Putamen (tissue), 1 donor: ENCODE measurements at places on chromosomes 11 and 22.
A peak's percentile ranks its signal among the peaks of the same experiment; 100 is the strongest.

DNA sequence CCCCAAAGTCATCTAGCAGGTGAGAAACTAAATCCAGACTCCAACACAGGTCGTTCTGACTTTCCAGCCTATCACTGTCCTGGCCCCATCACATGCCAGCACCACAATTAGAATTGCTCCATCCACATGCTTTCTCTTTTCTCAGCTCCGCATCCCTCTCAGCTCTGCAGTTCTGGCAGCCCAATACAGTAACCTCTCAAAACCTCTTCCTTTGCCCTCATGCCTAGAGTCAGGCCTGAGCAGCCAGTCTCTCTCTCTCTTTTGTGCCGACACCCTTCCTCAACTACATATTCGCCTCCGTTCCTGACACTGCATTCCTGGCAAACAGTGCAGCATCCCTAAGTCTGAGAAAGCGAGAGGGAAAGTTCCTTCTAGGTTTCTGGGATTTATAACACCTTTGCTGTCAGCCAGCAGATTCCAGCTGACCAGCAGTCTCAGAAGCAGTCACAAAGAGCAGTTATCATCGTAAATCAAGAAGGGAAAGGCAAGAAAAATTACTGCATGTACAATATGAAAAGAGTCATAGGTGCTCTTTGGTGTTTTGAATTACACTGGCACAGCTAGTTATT is 258.0 kb downstream of the FAT3 start:
- no peak for DNase-seq

- DNase-seq = no peak
Observed at GRCh38 chr11:95767498-95767897, 22.1 kb downstream of the FAM76B start.

GRCh38 chr22:33579448-33580093 is 340.7 kb downstream of the LARGE1 start:
- peak; percentile 22 for DNase-seq

- DNase-seq = no peak
Observed at GRCh38 chr11:34318111-34319037, 39.4 kb downstream of the ABTB2 start.

GRCh38 chr22:31064369-31064768 is 16.7 kb upstream of the SMTN start:
- no peak for DNase-seq

- no peak for DNase-seq
Observed at GRCh38 chr11:94857337-94857736, 89.2 kb downstream of the AMOTL1 start.

DNA sequence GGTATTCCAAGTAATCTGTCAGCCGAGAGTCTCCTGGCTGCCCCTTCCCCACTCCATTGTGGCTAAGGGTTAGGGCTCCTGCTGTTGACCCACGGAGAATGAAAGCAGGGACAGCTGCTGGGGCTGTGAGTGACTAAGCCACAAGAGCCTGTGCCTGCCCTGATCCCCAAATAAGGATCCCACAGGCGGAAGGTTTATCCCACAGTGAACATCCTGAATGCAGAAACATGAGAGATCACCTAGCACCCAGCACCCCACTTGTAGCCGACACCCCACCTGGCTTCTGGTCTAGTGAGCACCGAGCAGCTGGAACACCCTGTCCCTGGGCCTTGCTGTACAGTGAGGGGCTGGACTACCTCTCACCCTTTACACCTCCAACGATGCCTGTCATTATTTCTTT is 117.7 kb upstream of the LMO1 start:
- no peak for DNase-seq

DNA sequence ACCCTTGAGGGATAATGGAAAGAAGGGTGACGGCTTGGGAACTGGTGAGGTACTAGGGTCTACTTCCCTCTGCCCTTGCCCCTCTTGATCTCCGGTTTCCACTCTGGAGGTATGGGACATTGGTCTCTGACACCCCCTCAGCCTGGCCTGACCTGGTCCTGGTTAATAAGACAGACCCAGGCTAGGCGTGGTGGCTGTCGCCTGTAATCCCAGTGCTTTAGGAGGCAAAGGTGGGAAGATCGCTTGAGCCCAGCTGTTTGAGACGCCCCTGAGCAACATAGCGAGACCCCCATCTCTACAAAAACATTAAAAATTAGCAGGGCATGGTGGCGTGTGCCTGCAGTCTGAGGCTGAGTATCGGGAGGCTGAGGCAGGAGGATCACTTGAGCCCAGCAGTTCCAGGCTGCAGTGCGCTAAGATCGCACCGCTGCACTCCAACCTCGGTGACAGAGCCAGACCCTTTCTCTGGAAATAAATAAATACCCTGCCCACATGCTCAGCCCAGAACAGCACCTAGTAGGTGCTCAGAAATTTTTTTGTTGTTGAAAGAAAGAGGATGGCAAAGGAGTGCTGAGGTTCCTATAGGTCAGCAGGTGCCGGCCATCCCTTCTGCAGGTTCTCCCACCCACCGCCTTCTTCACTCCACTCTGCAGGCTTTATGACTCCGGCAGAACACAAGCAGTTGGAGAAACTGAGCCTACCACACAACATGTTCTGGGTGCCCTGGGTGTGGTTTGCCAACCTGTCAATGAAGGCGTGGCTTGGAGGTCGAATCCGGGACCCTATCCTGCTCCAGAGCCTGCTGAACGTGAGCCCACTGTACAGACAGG is 6.3 kb downstream of the BEST1 start:
- no peak for DNase-seq

DNA sequence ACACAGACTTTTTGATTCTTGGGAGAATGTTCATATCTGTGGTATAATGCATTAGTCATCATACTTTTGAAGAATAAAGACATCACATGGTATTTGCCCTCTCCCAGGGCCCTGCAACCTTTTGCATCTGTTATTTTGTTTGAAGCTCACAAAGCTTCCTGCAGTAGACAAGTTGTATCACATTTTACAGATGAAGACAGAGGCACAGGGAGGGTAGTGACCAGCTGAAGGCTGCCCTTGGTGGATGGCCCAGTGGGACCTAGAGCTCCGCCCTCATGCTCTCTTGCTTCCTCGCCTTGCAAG is 66.4 kb downstream of the UBASH3B start:
- no peak for DNase-seq

DNA sequence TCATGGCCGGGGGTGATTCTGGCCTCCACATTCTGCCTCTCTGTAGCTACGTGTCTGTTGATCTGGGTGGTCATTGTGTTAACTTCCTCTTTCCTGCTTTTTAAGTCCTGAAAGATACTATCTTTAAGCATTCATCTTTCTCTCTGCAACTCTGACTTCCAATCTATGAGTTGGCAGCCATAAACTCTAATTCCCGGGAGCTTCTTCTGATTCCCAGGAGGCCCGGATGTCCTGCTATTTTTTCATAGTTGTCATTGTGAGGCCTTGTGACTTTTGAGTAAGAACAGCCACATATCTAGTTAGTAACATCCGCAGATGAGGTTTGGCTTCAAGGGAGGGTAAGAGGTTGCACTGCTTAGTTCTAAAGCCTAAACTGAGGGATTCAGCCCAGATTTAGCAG is 107.8 kb downstream of the SYN3 start:
- no peak for DNase-seq

GRCh38 chr11:123344790-123345357 is 85.2 kb upstream of the GRAMD1B start:
- no peak for DNase-seq

- no peak for DNase-seq
Observed at GRCh38 chr22:45571089-45571488, 68.4 kb downstream of the FBLN1 start.

GRCh38 chr11:6202041-6202440 is 3.0 kb downstream of the OR52W1 start:
- no peak for DNase-seq

DNA sequence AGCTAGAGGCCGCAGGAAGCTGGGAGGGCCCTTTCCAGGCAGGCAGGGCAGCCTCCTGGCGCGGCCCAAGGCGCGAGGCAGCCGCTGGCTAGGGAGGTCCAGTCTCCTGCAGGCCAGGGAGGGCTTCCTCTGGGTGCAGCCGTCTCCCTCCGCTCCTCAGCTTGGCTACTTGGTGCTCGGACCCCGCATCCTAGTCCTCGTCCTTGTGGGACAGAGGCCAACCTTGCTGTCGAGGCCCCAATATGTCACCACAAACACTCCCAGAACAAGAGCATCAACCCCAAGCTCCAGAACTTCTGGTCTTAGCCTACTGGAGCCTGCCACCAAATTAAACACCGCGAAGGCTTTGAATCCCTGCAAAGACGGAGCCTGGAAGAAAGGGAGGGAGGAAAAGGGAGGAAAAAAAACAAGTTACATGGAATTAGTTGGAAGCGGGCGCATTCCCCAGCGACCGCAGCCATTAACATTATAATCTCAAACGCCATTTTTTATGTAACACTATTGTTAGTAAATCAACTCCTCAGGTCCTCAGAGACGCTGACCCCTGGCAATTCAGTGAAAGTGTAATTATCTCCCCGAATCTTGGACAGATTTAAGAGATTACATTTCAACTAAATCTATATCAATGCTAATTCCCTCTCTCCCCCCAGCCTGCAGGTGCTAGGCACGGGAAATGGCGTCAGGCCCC is 12.7 kb upstream of the PAX6 start:
- DNase-seq = no peak

DNA sequence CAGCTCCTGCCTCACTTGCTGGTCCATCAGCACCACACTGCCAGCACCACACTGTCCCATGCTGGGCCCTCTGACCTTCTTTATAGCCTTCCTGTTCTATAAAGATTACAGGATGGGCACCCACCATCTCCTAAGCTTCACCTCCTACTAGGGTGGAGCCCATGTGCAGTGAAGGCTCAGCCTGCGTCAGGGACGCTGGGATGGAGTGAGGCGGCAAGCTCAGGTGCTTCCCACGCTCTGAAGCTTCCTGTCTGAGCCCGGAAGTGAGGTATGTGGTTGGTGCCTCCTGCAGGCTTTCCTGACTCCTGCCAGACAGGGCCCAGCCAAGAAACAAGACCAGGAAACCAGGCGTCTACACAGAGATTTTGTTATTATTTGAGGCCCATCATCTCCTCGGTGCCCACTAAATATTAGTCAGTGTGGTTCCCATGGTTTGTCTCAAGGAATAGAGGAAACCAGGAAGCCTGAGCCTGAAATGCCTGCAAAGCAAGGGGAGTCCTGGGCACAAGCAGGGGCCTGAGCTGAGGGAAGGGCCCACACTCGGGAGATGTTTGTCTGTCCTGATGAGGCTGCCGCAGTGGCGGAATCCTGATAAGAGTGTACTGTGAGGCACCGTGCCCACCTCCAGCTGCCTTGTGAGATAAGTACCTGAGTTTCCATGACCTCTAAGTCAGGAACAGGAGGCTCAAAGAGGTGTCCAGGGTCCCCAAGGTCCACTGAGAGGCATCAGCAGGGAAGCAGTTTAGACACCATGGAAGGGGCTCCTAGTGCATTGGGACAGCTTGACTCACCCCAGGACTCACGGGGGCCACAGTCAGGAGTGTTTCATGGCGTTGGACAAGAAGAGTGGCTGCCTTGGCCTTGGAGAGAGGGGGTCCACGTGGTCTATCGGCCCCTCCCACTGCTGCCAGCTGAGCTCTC is 22.0 kb downstream of the RSPH14 start:
- no peak for DNase-seq

DNA sequence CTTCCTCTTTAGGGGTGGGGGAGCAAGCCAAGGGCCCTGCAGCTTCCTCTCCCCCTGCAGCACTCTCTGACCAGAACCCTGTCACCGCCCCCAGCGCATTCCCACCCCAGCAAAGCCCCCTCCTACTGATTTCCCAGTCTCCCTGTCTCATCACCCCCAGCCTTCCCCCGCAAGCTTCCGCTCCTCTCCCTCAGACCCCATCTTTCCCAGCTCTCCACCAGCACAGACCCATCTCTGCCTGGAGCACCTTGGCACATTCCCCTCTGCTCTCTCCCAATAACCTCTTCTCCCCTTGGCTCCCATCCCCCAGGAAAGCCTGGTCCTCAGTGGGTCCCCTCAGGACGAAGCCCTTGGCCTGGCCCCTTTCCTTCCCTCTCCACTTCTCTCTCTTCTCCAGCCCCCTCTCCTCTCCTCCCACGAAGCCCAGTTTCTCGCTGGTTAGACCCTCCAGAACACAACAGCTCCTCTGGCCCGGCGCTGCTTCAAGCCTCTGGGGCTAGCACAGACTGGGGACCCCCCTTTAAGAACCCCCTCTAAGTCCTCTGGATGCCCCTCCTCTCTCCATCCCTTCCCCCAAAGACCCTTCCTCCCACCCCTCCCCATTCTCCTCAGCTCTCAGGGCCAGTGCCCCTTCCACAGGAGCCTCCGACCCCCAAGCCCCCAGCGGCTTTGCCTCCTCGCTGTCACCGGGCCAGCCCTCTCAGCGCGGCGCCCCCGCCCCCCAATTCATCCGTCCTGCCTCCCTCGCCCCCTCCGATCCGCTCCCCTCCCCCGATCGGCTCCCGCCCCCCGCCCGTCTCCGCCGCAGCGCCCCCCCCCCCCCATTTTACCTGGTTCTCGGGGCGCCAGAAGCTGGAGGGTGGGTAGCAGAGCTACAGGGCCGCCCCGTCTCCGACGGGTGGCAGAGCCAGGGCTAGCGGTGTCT is 594 bp downstream of the NRXN2 start:
- DNase-seq = no peak

- peak; percentile 31 for DNase-seq
Observed at GRCh38 chr11:77127235-77127911, 673 bp upstream of the MYO7A start.

DNA sequence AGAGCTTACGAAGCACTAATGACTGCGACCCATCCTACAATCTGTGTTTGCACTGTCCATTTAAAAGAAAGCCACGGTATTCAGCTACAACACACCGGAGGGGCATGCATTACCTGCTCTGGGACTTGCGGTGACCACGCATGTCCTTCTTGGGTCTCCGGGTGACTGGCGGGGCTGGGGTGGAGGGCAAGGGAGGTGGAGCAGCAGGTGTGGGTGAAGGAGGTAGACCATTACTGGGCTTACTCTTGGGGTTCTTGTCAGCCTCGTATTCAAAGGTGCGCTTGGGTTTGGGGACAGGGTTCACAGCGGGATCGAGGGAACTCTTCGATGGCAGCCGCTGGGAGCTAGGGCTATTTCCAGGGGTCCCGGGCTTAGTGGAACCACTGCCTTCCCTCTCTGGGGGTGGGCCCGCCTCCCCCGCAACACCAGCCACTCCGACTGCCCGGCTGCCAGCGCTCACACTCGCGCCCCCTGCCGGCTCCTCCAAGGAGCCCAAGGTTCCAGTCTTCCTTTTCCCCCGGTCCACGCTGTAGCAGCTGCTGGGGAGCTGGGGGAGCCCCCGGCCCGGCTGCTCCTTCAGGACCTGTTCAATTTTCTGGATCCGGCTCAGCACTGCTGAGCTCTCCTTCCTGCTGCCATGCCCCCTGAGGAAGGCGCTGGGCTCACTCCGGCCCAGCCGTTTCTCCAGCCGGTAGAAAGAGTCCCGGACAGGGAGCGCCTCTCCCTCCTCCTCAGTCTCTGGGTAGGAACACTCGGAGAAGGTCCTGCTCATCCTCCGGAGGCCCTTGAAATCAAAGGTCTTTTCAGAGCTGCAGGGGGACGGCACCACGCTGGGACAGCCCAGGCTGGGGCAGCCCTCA is 47.5 kb downstream of the RPL27A start:
- no peak for DNase-seq

GRCh38 chr22:30004101-30004500 is 76.2 kb upstream of the HORMAD2 start:
- DNase-seq = no peak

GRCh38 chr22:45064313-45065278 is 54.8 kb upstream of the PHF21B start:
- no peak for DNase-seq
